Stimulated activated CD4-positive, alpha-beta T cell treated with anti-CD3 and anti-CD28 coated beads, TNF-alpha, amount 100 ng/mL, for 24 hours (primary cell): ENCODE measurements at places on chromosomes 1 and 21.
A peak's percentile ranks its signal among the peaks of the same experiment; 100 is the strongest.

GRCh38 chr1:208058756-208059155 lies 147.8 kb upstream of the CD34 start:
- DNase-seq = no peak

- DNase-seq = no peak
Measured at GRCh38 chr1:8252266-8252951, 65.5 kb upstream of the SLC45A1 start.

DNA sequence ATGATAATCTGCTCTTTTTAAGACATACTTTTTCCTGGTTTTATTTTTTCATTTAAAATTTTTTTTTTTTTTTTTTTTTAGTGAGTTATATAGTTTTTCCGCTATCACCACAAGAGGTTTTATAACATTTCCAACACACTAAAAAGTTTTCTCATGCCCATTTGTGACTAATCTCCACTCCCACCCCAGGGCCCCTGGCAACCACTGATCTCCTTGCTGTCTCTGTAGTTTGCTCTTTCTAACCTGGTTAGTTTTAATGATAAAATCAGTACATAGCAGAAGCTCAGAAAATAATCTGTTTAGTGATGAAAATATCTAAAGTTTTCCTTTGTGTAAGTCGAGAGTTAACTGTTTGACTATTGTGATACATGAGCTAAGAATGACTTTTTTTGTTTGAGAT lies 41.8 kb downstream of the IARS2 start:
- no peak for DNase-seq

- DNase-seq = no peak
Measured at GRCh38 chr1:170460001-170460400, 72.0 kb upstream of the GORAB start.

DNA sequence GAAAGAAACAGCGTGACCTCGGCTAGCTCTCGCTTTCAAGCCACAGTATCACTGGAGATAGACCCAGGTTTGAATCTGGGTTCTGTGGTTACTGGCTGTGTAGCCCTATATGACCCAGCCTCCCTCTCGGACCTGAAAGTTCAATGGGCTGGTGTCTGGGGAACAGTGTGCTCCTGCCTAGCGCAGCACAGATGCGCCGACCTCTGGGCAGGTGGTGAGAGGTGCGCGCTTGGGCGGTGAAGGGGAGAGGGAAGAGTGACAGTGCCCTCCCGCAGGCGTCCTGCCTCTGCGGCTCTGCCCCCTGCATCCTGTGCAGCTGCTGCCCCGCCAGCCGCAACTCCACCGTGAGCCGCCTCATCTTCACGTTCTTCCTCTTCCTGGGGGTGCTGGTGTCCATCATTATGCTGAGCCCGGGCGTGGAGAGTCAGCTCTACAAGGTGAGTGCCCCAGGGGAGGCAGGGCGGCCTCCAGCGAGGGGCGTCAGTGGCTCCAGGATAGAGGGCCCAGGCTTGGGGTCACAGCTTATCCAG lies 10.5 kb downstream of the SERINC2 start:
- no peak for DNase-seq

DNA sequence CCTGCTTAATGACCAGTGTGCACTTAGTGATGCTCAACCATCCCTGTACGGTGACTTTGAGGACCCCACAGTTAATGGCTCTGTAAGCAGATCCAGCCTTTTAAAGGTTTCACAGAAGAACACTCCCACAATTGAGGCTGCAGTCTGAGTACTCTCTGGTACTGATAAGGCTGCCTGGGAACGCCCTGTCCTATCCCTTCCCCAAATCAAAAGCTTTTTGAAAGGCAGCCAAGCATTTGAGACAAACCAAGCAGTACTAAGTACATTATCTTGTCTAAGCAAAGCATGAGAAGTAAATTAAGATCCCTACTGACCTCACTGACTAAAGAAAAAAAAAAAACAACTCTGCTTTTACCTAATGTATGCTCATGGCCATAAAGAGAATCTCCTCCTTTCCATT lies 60.7 kb downstream of the SH3GLB1 start:
- no peak for DNase-seq

- DNase-seq = no peak
Measured at GRCh38 chr1:165317612-165318011, 38.9 kb downstream of the LMX1A start.

GRCh38 chr1:19350566-19350965 lies 38.4 kb downstream of the SLC66A1 start:
- DNase-seq = no peak

- no peak for DNase-seq
Measured at GRCh38 chr1:167683226-167683625, 38.6 kb upstream of the MPZL1 start.

DNA sequence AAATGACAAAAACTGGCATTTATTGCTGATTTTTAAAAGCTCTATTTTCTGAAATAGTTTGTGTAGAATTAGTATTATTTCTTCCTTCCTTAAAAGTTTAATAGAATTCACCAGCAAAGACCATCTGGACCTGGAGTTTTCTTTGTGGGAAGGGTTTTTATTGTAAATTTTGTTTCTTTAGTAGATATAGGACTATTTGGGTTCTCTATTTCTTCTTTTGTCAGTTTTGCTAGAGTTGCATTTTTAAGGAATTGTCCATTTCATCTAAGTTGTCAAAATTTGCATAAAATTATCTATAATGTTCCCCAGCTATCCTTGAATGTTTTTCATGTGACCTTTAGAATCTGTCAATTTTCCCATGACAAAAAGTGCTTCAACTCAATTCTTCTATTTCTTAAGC lies 28.8 kb upstream of the LRP8 start:
- DNase-seq = no peak

GRCh38 chr1:109547463-109548320 lies 723 bp upstream of the GNAI3 start:
- DNase-seq = peak; percentile 12

GRCh38 chr1:196148367-196148970 lies 459.8 kb downstream of the KCNT2 start:
- no peak for DNase-seq

GRCh38 chr1:175872588-175872987 lies 129.2 kb upstream of the TNR start:
- DNase-seq = no peak

- DNase-seq = no peak
Measured at GRCh38 chr1:12346483-12347151, 116.8 kb downstream of the VPS13D start.

DNA sequence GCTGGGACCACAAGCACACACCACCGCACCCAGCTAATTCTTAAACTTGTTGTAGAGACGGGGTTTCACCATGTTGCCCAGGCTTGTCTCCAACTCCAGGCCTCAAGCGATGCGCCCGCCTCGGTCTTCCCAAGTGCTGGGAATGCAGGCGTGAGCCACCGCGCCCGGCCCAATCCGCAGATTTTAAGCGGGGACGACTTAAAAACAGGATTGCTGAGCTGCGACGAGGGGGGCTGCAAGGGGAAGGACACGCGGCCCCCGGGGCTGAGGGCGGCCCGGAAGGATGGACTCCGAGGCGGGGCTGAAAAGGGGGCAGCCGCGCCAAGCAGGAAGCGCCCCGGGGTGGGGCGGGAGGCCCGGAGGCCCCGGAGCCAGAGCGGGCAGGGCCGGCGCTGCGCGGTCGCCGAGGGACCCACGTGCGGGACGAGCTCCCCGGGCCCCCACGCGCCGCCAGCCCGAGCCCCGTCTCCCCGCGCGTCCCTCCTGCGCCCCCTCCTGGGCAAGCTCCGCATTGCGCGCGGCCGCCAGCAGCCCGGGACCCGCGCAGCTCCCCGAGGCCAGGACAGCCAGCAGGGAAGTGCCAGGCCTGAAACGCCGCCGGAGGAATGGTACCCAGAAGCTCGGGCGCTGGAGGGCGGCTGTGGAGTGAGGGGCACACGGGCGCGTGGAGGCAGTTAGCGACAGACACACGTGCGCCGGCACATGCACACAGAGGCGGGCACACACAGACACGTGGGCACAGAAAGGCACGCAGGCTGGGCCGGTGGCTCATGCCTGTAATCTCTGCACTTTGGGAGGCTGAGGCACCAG lies 5.5 kb upstream of the PRKCZ start:
- peak; percentile 77 for DNase-seq

DNA sequence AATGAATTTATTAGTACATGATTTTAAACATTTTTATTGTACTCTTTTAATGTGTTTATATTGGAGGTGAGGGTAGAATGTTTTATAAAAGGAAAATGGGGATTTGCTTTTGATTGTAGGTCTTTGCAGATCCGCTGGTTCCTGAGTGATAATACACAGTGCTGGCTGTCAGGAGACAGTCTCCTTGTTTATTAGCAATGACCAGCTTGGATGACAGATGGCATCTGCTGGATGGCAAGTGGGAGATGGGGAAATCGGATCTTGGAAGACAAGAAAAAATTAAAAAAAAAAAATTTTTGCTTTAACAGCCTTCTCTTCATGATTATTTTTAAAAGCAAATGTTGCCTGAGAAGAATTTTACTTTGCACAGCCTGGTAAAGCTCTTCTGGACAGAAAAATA lies 4.4 kb upstream of the PHTF1 start:
- DNase-seq = no peak

DNA sequence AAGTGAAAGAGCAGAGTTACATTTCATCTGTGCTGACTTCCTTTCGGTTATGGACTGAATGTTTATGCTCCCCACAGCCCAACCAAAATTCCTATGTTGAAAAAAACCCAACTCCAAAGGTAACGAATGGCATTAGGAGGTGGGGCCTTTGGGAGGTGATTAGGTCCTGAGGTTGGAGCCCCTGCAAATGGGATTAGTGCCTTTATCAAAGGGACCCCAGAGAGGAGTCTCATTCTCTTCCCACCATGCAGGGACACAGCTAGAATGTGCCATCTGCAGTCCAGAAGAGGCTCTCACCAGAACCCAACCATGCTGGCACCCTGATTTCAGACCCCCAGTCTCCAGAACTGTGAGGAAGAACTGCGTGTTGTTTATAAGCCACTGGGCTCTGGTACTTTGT lies 199.3 kb downstream of the TOMM20 start:
- DNase-seq = no peak

DNA sequence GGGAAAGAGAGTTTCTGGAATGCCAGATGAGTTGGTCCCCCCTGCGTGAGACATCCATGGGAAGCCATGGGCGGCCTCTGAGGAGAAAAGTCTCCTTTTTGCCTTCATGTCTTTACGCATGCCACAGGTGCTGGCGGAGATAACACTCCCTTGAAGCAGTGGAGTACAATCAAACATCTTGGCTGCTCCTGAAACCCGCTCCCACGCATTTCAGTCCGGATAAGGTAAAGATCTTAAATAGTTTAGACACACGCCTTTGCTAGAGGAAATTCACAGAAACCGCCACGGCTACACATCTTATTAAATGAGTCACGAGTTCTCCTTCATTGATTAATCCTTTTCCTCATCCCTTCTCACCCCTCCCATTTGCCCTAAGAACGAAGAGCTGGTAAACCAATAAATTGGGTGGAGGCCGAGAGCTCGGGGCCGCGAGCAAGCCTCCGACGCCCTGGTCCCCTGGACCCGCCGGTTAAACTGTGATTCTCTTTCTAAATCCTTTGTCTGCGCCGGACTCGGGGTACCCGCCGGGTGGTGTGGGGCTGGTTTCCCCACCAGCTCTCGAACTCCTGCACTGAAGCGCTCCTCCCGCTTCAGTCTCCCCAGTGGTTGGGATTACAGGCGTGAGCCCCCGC lies 6.6 kb upstream of the ZNF669 start:
- peak; percentile 45 for DNase-seq

DNA sequence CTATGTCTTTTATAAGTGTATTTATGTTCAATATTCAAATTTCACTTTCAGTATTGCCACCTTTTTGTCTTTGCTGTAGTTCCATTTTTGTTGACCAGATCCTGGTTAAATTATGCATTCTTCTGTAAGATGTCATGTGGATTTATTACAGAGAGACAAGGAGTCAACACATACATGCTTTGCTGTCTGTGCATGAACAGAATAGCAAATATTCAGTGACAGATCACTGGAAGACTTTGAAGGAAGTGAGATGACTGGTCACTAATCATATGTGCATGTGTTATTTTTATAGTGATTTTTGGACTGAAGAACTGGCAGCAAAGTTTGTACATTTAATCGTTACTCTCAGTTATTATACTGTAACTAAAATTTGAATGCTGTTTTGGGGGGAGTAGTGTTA lies 117.2 kb downstream of the PLPPR5 start:
- DNase-seq = no peak

GRCh38 chr21:35268261-35268660 lies 219.2 kb upstream of the RUNX1 start:
- DNase-seq = no peak

DNA sequence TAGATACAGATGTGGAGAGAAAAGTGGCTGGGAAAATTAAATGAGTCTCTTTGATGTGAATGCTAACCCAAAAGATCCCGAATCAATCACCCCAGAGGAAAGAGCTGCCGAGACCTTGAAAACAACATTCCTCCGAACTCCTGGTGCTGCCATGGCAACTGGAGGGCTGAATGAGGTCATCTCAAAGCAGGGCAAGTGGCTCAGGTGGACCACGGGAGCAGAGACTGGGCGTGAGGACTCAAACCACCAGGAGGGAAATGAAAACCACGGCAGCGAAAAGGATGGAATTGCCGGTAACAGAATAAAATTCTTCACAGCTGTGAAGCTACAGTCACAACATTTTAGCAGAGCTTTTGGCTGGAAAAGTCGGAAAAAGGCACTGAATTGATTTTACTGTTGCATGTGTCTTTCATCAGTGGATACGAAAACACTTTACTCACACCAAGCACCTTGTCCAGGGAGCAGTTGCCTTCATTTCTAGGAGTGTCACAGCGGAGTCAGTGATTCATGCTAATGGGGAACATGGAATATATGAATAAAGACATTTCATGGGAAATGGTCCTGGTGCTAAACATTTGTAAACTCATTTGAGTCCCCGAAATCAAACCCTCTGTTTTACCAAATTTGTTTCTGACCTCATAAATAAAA lies 23.2 kb upstream of the BECN2 start:
- DNase-seq = no peak

- DNase-seq = peak; percentile 49
Measured at GRCh38 chr1:172699111-172699510, 40.2 kb downstream of the FASLG start.

DNA sequence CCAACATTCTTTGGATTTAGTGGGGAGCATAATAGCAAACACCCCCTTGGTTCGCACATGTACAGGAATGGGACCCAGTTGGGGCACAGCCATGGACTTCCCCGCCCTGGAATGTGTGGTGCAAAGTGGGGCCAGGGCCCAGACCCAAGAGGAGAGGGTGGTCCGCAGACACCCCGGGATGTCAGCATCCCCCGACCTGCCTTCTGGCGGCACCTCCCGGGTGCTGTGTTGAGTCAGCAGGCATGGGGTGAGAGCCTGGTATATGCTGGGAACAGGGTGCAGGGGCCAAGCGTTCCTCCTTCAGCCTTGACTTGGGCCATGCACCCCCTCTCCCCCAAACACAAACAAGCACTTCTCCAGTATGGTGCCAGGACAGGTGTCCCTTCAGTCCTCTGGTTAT lies 21.8 kb downstream of the UQCRHL start:
- DNase-seq = no peak

- DNase-seq = no peak
Measured at GRCh38 chr1:24385160-24385940, 28.2 kb downstream of the STPG1 start.

- DNase-seq = peak; percentile 75
Measured at GRCh38 chr1:228059634-228060457, 22.7 kb upstream of the ARF1 start.

- DNase-seq = no peak
Measured at GRCh38 chr1:204191456-204191855, 4.8 kb downstream of the KISS1 start.

GRCh38 chr1:46496505-46496904 lies 6.9 kb downstream of the DMBX1 start:
- no peak for DNase-seq

GRCh38 chr1:185096531-185096930 lies 51.2 kb downstream of the RNF2 start:
- no peak for DNase-seq

GRCh38 chr1:183251959-183252450 lies 65.9 kb downstream of the LAMC2 start:
- no peak for DNase-seq
